ENCODE measurements at places on chromosomes 1 and 21.
A peak's percentile ranks its signal among the peaks of the same experiment; 100 is the strongest.

- no peak for DNase-seq
Observed at GRCh38 chr1:162193815-162194214, 124.3 kb downstream of the NOS1AP start.

- DNase-seq = peak; percentile 79
Observed at GRCh38 chr21:45768011-45768739, 124.7 kb downstream of the PCBP3 start.

DNA sequence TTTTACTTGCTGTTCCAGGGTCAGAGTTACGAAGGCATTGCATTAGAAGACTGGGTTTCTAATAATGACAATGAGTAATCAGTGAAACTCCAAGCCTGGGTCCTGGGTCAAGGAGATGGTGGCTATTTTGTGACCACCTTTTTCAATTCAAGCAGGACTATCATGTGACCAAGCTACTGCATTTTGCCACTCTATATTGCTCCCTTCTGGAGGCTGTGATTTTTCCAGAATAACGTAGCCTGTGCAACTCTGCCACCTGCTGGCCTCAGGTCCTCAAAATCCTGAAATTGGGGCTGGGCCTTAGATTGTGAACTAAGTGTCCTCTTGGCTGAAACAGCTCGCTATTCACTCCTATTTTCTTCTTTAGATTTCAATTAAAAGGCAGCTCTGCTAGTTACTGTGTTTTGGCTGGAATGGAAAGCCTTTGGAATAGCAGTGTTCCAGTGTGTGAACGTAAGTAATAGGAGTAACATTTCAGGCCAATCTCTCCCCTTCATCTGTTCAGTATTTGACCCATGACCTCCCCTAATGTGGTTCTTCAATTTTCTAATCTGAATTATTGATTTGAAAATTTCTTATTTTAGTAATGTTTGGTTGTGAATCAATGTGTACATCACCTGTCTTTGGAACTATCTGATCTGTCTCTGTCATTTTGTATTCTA lies 52.9 kb upstream of the CD46 start:
- peak; percentile 65 for DNase-seq

DNA sequence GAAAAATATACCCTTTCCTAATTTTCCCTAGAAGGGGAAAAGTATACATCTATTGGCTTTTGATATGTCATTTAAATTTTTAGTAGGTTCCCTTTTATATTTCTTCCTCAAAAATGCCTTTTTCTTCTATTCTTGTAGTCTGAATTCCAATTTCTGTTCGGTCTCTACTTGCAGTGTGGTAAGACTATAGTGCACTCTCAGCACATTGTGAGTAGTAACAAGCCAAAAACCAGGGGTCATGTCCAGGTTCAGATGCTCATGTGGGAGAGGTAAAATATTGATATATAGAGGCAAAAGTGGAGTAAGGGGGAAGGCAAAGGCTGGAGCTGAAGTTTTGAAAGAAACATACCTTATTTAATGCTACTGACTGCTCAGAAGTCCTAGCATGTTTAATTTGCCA lies 4.0 kb upstream of the FCGR2A start:
- DNase-seq = no peak

DNA sequence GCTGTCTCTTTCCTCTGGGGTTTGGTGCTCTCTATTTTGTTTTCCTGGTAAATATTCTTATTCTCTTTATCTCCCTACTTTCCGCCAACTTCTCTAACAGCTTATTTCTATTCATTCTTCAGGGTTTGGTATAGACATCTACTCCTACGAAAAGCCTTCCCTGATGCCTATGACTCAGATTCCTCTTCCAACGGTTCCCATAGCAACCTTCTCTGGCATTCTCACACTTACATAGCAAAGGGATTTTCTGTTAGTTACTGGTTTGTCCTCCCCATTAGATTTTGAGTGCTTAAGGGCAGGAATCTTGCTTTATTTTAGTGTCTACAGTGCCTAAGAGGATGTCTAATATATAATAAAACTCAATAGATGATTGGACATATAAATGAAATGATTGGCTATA lies 407.6 kb upstream of the DEPDC1 start:
- DNase-seq = no peak
